Activated T-cell treated with anti-CD3 and anti-CD28 coated beads, Interleukin-2, amount 50 U/mL, for 24 hours (primary cell): ENCODE measurements at places on chromosomes 5 and 9.

DNA sequence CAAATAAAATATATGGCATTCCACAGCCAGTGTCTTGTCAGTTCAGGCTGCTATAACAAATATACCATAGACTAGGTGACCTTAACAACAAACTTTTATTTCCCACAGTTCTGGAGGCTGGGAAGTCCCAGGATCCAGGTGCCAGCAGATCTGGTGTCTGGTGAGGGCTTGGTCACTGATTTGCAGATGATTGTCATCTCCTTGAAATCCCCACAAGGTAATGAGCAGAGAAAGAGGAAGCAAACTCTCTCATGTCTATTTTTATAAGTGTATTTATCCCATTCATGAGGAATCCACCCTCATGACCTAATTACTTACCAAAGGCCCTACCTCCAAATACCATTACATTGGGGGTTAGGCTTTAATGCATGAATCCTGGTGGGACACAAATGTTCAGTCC is 663.2 kb downstream of the TLR4 start:
- DNase-seq, result no peak

GRCh38 chr5:157400741-157401495 is 59.1 kb upstream of the NIPAL4 start:
- no peak for DNase-seq

DNA sequence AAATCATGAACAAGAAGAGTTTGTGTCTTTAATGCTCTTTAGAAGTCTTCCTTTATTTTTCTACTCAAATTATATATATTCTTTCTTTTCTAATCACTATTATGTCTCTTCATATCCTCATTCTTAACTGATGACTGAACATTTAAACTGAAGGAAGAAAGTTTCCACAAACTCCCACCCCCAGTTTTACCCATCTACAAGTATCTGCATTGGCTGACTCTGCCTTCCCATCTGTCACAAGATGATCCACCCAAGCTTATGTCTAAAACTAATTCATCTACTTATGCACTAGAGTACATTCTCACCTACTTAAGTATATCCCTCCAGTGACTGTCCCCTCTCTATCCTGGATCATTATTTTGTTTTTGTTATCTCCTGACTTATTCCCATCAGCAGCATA is 344.5 kb downstream of the PRR16 start:
- no peak for DNase-seq

GRCh38 chr5:81426359-81427030 is 32.6 kb upstream of the ACOT12 start:
- no peak for DNase-seq

DNA sequence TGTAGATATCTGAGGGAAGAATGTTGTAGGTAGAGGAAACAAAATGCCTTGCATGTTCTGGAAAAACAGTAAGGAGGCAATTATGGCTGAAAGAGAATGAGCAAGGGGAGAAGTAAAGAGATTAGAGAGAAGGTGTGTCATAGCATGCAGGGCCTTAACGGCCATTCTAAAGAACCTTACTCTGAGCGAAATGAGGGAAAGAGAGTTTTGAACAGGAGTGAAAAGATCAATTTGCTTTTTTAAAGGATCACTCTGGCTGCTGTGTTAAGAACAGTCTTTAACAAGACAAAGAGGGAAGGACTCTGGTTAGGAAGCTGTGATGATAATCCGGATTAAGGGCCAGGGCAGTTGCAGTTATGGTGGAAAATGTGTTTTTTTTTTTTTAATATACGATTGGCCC is 22.6 kb downstream of the PTBP3 start:
- no peak for DNase-seq

DNA sequence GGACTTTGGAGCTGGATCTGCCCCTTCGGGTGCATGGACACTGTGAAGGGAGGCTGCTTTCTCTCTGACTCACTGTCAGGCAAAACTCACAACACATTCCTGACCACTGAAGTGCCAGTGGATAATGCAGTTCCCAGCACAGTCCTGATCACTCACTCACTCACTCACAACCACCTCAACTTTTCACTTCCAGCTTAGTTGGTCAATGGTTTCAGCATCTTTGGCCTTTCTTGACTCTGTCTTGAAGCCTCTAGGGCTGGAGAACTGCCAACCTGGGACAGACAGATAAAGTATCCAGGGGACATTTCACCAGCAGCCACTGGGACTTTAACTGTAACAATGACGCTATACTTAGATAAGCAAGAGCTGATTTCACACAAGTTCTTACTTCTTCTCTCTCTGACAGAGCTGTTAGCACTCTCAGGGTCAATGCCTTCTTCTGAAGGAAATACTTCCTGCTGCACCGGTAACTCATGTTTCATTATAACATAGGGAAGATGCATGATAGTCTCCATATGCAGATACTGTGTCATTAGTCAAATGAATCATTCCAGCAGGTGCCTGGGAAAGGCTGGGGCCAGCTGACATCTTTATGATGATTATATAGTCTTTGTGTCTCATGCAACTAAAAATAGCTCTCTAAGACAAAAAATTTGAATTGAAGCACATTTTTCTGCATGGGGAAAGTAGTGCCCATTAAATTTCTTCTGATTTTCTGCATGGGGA is 499.0 kb downstream of the SEMA5A start:
- DNase-seq, result no peak

DNA sequence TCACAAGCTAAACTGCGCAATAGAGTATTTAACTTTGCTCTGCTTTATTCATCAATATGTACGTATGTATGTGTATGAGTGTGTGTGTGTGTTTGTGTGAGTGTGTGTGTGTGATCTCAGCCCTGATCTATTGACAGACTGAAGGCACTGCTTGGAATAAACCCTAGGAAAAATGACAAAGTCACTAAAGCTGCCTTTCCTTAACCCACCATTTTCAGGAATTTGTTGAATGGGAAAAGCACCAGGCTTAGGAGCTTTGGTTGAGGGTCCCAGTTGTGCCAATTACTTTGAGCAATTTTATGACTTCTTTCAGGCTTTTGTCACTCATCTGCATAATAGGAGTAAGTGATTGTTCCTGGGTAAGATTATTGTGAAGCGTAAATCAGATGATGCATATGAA is 108.6 kb upstream of the TLR4 start:
- no peak for DNase-seq

DNA sequence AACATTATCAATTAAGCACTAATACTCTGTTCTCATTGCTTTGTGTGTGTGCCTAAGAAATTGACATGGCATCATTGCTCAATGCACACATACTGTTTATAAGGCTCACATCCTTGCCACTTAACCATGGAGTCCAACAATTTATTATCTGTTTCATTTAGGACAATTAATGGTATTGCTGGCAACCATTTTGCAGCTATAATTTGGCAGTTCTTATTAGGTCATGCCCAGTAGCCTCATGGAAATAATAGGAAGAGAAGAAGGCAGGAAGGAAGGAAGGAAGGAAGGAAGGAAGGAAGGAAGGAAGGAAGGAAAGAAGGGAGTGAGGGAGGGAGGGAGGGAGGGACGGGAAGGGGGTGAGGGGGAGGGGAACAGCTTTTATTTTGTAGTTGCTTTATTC is 285.5 kb upstream of the SLC24A2 start:
- no peak for DNase-seq

- no peak for DNase-seq
Measured at GRCh38 chr5:100595152-100595811, 60.1 kb downstream of the FAM174A start.

GRCh38 chr5:146745931-146746577 is 132.5 kb downstream of the PPP2R2B start:
- DNase-seq, result no peak

DNA sequence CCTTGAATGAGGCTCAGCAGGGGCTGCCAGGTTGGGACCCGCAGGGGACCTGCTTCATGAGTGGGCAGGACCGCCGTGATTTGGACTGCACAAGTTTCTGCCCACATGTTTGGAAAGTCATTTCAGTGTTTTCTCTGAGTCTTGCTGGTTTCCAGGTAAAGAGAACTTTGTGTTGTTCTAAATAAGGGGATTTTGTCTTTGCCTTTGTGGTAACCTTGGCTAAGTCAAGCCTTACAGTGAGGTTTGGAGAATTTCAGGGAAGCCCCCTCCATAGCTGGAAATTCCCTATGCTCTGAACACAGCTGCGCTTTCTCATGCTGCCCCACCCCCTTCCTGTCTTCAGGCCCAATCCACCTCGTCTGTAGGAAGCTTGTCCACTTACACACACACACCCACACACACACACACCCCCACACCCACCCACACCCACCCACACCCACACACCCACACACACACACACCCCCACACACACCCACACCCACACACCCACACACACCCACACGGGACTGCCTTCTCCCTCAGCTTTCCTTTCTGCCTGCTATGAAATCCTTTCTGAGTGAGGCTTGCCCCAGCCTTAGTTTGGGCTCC is 270.1 kb downstream of the HSPA4 start:
- DNase-seq, result no peak

GRCh38 chr5:32332361-32332760 is 19.6 kb upstream of the MTMR12 start:
- DNase-seq, result no peak

- no peak for DNase-seq
Measured at GRCh38 chr5:33379757-33380156, 61.0 kb upstream of the TARS1 start.

DNA sequence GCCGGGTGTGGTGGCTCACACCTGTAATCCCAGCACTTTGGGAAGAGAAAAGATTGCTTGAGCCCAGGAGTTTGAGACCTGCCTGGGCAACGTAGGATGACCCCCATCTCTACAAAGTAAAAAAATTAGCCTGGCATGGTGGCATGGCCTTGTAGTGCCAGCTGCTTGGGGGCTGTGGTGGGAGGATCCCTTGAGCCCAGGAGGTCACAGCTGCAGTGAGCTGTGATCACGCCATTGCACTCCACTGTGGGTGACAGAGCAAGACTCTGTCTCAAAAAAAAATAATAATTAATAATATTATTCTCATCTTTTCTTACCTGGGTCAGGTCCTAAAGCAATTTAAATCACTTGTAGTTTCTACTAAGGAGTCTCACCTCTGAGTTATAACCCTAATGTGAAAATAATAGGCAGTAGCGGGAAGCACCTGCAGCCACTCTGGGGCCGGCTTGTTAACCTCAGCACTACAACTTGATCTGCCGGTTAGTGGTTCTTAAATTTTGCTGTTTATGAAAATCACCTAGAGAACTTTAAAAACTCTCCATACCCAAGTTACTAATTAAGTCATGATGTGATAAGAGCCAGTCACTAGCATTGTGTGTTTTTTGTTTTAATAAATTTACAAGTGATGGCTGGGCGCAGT is 29.4 kb upstream of the PCAT7 start:
- DNase-seq, result no peak

DNA sequence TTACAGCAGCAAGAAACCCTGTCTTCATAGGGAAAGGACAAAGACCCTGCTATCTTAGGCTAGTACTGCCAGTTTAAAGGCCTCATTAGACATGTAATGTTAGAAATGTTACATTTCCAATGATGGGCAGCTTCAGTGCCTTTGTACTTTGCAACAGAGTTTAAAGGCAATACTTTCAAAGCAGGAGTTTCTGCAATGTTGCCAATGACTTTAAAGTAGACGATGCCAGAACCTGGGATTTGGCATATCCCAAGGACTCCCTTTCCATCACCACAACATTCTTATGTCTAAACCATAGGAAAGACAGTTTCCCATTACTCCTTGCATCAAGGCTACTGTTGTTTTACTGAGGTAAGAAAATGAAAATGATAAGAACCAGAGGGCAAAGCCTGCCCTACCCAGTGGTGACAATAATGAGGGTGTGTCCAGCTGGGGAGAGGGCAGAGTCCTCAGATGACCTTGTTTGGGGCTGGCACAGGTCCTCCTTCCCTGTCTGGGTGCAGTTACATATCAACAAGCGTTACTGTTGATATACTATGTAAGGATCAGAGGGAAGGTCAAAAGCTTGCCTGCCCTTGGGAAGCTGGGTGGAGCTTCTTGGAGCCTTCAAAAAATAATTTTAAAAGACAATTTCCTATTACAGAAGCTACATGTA is 27.5 kb upstream of the MLANA start:
- no peak for DNase-seq

GRCh38 chr9:135611142-135611874 is 28.0 kb downstream of the GLT6D1 start:
- no peak for DNase-seq

GRCh38 chr5:142823126-142823525 is 52.9 kb downstream of the ARHGAP26 start:
- DNase-seq, result no peak

DNA sequence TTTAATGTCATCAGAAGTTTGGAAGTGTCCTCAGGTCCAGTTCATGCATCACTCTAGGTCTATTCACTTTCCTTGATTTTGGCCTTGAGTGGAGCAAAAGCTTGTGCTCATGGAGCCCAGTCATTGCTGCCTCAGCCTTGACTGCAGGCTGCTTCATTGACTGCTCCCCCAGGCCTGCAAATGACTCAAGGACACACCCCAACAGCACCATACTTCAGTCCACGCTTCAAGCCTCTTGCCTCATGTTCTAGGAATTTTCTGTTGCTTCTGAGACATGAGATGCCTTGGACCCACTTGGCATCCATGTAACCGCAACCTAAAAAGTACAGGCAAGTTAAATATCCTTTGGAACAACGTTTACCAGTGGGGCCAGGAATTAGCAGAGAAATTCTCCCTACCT is 193.7 kb downstream of the PIK3R1 start:
- no peak for DNase-seq

DNA sequence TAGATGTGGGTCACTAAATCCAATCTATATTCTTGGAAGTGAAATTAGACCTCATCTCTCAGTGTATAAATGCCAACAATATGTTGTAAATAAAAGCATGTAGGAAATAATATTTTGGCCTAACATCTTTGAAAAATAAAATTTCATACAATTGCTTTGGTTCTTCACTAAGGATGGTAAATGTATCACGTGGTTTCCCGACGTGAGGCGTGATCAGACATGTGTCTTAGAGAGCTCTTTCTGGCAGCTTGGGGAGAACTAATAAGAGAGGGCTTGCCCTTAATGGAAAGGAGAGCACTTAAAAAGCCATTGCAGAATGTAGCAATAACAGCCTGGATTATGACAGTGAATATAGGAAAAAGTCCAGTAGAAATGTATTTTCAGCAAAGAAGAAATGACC is 602.6 kb downstream of the CDH12 start:
- DNase-seq, result no peak

DNA sequence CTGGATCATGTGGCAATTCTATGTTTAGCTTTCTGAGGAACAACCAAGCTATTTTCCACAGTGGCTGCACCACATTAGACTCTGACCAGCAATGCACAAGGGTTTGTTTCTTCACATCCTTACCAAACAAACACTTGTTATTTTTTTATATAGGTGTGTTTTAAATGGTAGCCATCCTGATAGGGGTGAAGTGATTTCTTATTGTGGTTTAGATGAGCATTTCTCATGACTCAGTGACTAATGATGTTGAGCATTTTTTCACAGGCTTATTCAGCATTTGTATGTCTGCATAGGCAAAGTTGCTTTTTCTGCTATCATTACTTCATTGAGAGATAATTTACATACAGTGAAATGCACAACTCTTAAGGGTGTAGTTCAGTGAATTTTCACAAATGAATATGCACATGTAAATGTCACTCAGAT is 36.0 kb downstream of the ANKRD33B start:
- no peak for DNase-seq

GRCh38 chr5:82855893-82856550 is 221.2 kb downstream of the TMEM167A start:
- DNase-seq, result no peak

GRCh38 chr5:123094919-123095797 is 6.1 kb downstream of the PRDM6 start:
- no peak for DNase-seq

GRCh38 chr9:109886041-109886440 is 106.0 kb downstream of the PALM2AKAP2 start:
- DNase-seq, result no peak

GRCh38 chr9:113594484-113595299 is 131.2 kb downstream of the RGS3 start:
- DNase-seq, result no peak
